Activated CD4-positive, alpha-beta T cell treated with anti-CD3 and anti-CD28 coated beads, Interleukin-2, amount 50 U/mL, for 4 hours (primary cell): ENCODE measurements at places on chromosomes 1 and 21.

GRCh38 chr1:168552961-168553360 is 9.2 kb upstream of the XCL2 start:
- no peak for DNase-seq

- DNase-seq, result no peak
Observed at GRCh38 chr1:225349826-225350225, 78.0 kb downstream of the LBR start.

DNA sequence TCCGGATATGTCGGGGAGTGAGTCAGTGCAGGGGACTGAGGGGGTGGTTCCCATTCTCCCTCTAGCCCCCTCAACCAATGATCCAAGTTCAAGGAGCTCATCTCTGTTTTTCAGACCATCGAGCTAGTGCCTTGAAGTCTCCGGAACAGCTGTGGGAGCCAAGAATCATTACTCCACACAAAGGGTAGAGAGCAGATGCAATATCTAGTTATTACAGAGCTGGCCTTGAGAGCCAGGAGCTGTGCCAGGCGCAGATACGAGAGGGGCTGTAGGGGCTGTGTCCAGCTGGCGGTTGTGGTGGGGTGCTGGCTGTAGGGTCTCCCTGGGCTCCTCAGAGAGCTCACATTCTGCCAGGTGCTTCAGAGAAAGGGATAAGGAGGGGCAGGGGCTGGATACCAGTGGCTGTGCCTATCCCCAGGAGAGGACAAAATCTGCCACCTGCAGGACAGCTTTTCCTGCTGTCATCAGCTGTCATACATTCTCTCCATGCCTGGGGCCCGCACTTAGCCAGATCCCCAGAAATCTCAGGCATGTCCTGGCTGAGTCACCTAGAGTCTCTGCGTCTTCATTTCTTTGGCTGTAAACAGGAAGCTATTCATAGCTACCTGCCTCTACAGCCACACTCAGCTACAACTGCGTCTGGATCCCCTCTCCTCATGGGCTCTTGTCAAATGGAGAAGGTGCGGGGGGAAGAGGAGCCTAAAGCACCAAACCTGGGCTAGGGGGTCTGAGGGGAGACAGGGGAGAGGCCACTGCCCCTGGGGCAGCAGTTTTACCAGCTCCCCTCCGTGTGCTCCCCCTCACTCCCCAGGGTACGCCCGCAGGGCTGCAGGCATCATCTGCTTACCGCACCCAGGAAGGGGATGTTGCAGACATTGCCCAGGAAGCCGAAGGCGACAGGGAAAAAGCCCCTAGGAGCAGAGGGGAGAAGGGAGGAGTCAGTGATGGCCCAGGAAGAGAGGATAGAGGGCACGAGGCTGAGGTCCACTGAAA is 2.4 kb upstream of the KISS1 start:
- no peak for DNase-seq

DNA sequence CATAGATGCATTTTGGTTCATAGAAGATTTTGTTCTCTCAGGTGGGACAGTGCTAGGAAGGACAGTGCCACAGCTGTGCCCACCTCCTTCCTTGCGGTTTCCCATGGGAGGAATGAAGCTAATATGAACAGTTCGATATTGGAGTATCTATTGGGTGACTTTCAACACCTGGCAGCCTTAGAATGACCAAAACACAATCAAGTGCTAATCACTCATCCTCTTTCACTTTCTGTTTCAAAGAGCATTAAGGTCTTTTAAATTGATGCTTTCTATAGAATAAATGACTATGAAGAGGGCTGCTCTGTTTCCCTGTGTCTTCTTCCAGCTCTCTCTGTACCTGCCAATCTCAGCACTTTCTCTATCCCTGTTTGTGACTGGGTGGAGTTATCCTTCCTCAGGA is 784.0 kb downstream of the MRPL39 start:
- no peak for DNase-seq

- DNase-seq, result no peak
Observed at GRCh38 chr1:185938396-185938795, 204.2 kb downstream of the HMCN1 start.

GRCh38 chr1:224782281-224783000 is 147.0 kb upstream of the DNAH14 start:
- DNase-seq, result no peak

DNA sequence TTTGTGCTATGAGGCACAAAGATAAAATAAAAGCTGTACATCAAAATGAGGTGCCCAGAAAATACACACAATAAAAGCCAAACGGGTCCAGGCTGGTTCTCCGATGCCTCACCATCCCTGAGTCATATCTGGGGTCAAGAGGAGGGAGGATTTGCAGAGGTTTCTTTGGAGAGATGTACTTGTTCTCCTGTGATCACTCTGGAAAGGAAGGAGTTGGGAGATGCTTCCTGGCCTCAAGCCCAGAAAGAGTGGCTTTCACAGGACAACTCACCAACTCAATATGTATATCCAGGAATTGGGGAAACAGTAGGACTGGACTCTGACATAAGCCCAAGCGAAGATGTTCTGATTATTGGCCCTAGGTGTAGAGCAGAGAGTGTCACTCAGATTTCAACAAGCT is 51.9 kb downstream of the DIPK1A start:
- DNase-seq, result no peak

DNA sequence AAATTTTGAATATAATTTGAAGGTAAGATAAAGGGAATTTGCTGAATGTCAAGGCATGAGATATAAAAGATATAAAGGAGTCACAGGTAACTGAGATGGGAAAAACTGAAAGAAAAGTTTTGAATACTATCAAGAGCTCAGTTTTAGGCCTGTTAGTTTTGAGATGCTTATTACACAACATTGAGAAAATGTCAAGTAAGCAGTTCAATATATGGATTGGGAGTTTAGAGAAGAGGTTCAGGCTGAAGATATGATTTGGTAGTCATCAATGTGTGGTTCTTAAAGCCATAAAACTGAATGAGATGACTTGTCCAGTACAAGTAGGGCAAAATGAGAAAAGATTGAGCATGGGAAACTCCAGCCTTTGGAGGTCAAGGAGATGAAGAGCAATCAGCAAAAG is 4.7 kb upstream of the RNPC3 start:
- no peak for DNase-seq
